Iris pigment epithelial cell (primary cell): ENCODE measurements at places on chromosomes 6 and 20.
A peak's percentile ranks its signal among the peaks of the same experiment; 100 is the strongest.

DNA sequence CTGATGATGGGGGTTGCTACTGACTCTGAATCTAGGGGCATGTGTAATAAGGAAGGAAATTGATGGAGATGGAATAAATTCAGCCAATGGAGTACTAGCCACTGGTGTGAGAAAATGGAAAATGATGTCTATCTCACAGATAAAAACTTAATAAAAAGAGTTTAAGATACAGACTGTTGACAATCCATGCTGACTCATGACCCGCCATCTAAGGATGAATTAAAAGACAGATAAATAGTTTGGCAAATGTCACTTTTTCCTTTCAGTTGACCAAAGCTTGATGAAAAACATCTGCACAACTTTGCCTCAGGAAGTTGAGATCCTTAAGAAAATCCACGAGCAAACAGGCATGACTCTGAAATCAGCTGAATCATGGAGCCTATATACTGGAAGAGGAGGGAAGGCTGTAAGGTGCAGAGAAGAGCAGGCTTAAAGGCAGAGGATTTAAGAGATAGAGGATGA, 82.6 kb upstream of the BMP5 start:
- DNase-seq, result peak; percentile 4

DNA sequence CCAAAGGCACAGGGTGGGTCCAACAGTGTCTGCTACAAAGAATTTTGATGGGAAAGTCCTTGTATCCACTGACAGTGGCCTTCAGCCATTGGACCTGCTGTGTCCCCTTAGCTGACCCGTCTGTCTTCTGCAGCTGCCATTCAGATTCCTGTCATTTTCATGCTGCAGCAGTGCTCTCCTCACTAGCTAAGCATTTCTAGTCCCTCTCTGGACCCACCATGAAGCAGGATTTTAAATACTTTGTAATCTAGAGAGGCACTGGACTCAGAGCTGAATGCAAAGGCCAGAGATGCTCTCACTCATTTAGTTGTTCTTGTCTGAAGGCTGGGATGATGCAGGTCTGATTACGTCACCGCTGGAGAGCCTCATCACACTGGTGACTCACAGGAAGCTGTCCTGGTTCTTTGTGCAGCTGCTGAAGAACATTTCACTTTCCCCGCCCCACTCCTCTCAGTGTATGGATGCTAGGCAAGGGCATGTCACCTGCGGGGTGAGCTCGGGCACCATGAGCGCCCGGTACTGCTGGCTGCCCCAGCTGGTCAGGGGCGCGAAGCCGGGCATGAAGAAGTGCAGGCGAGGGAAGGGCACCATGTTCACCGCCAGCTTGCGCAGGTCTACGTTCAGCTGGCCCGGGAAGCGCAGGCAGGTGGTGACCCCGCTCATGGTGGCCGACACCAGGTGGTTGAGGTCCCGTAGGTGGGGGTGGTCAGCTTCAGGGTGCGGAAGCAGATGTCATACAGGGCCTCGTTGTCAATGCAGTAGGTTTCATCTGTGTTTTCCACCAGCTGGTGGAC, 19.4 kb upstream of the TUBB2A start:
- peak; percentile 97 for DNase-seq

DNA sequence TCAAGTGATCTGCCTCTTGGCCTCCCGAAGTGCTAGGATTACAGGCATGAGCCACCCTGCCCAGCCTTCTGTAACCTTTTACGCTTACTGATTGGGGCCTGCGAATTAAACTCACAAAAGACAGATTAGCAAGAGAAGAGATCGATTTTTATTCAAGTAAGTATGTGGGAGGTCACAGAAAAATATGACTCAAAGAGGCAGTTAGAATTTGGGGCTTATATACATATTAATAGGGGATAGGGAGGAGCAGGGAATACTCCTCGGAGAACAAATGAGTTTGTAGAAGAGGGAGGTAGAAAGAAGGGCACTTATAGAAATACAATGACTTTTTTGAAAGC, 78.9 kb downstream of the CD24 start:
- DNase-seq, result no peak

DNA sequence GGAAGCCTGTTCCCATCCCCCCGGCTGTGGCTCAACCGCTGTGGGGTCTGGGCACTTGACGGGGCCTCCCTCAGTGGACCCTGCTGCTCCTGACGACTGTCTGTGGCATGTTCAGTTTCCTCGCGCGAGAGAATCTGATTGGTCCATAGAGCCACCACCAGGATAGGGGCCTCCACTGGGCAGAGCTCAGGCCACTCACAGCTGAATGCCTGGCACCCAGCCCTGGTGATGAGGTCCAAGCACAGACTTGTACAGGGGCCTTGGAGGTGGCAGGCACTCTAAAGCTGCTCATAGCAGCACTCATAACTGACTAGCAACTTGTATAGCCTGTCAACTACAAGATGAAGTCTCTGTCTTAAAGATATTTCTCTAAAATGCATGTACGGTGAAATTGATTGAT, 368.1 kb downstream of the NRN1 start:
- no peak for DNase-seq
